ENCODE measurements at places on chromosomes 13 and 19.

DNA sequence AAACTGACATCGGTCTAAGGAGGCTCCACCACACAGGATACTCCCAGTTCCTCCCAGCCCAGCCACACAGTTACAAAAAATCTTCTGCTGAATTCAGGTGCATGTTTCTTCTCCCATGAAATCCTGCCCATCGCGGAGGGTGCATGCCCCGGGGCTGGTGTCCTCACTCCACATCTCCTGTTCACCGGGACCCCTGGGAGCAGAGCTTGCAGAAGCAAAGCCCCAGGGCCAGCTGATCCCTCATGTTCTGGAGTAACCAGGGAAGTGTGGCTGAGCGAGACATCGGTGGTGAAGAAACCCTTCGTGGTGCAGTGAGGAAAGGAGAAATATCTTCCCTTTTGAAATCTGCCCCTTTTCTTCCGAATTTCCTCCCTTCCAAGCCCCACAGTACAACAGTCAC, 904 bp upstream of the SIGLEC9 start:
- no peak for DNase-seq

GRCh38 chr19:45790942-45791341, 1.7 kb downstream of the DMWD start:
- peak; percentile 68 for DNase-seq

DNA sequence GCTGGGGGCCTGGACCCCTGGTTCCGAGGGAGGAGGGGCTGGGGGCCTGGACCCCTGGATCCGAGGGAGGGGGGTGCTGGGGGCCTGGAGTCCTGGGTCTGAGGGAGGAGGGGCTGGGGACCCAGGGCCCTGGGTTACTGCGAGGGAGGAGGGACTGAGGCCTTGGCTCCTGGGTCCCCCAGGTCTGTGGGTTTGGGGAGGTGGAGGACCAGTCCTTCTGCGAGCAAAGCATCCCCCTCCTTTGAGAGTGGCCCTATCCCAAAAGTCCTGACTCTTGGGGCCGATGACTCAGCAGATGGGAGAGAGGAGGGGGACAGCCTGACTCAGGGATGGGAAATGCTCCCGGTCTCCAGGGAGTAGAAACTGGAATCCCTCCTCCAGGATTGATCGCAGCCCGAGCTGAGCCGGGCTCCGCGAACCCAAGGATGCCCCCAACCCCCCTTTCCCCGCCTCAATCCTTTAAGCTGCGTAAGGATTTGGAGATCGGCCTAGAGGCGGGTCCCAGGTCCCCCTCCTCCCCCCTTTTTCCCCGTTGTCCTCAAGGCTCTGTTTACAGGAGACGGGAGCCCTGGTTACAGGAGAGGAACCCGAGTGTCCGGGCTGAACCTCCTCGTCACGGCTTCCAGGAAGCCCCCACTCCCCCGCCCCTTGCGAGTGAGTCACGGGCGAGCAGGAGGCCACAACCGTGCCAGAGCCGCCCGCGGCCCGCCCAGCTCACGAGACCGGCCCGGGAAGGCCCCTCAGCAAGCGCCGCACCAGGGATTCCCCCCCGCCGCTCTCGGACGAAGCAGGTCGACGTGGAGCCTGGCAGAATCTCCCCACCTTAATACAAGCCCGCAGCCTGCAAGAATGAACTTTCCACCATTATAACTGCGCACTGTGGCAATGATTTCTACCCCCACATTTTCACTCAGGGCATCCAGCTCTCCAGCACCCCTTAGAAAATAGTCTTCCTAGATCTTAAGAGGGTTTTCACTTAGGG, 3.0 kb upstream of the ZFP36 start:
- peak; percentile 70 for DNase-seq

DNA sequence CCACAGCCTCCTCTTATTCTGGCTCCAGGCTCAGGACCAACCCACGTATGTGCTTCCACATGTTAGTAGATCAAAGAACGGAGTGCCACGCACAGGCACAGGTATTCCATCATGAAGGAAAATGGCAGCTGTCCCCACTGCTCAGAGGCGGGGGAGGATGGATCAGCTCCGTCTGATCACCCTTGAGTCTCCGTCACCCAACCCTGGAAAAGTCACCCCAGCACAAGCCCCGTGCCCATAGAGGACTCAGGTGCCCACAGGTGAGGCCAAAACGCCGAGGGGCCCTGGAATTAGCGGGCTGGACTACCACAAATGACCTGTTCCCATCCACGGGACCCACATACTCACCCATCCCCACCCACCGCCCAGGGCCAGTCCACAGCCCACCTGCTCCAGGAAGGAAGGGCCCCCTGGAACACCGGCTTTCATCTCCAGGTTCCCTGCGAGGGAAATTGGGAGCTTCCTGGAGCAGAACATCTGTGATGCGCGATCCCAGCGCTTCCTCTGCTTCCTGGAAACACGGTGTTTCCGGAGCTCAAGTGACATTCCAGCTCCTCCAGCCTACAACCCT, 120.5 kb upstream of the SPACA7 start:
- DNase-seq, result no peak

DNA sequence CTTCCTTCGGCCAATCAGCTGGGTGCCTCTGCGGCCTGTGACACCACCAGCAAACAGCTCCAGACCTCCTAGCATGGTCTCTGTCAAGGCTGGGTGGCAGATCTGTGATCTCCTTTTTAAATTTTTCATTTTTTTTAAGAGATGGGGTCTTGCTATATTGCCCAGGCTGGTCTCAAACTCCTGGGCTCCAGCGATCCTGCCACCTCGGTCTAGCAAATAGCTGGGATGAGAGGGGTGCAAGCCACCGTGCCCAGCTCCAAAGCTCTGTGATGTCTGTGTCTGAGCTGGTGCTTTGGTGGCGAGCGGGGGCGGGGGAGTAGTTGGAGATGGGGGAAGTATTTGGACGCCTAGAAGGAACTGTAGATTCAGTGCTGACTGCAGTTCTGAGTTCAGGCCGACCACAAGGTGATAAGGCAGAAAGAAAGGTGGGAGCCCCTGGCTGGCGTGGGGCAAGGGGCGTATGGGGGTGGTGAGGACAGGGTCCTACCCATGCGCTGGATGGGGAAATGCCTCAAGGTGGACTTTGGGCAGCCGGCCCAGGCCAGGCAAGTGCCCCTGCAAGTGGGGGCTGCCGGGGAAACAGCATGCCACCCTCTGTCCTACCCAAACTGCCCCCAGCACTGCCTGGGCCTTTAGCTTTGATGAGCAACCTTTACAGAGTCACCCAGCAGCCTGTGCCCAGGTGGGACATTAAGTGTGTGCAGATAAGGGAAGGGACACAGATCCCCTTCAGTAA, 5.5 kb downstream of the DPP9 start:
- DNase-seq, result no peak

- no peak for DNase-seq
Measured at GRCh38 chr13:39536274-39536673, 66.7 kb downstream of the LHFPL6 start.

DNA sequence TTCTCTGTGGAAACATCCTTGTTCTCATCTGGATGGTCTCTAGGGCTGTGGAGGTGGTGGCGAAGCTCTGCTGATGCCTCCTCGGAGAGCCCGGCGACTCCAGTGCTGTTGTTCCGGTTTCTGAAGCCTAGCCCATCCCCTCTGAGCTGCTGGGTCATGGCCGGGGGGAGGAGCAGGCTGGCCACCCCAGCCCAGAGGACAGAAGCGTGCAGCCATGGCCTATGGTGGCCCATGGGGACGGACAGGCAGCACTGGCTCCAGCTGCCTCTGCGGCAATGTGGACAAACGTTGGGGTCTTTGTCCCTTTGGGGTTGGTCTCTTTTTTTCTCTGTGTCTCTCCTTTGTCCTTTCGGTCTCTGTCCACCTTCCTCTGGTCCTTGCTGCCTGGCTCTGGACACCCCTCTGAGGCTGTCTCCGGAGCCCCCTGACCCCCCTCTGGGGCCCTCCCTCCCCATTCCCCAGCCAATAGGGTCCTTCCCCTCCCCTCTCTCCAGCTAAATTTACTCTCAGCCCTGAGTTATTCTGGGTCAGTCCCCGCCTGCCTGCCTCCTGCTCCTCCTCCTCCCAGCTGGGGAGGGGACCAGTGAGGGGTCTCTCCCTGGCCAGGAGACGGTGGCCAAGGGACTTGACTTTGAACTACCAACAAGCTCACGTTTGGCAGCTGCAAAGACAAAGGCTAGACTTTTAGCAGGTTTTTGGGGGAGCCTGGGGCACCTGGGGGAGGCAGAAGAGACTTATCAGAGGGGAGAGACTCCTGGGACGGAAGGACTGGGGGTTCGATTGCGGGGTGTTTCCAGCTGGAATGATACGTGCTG, at the start of gene HRC:
Gene HRC, minus strand, starts transcription at position 392 of the 815 bp plus-strand sequence. Its CDS starts 159 bp downstream, at position 233.
- no peak for DNase-seq

DNA sequence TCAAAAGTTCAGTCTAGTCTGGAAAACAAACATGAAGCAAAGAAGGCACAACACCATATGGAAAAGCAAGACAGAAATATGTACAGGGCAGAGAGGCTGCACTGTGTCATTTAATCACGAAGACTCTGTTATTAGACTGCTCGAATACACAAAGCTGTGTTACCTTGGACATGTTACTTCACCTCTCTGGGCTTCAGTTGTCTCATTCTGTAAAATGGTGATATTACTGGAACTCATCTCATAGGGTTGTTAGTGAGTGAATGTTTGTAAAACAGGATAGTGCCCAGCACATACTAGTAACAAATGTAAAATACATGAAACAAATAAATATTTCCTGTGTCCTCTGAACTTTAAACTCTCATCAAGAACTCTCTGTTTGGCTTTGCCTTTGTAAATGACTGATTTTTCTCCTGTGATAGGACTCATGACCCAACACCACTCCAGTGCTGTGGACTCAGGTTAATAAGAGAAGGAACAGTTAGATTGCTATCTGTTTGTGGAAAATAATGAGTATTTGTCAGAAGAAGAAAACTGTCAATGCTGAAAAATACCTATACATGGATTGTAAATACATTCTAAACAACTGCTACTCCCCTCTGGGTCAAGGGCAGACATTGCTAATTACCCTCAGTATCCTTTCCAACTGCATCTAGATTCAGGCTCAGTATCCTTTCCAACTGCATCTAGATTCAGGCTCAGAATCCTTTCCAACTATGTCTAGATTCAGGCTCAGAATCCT, 62.3 kb downstream of the ZIC5 start:
- no peak for DNase-seq

- DNase-seq, result peak; percentile 11
Measured at GRCh38 chr13:23707674-23708073, 137.5 kb downstream of the TNFRSF19 start.

- DNase-seq, result no peak
Measured at GRCh38 chr13:109949397-109949796, 163.0 kb upstream of the IRS2 start.

DNA sequence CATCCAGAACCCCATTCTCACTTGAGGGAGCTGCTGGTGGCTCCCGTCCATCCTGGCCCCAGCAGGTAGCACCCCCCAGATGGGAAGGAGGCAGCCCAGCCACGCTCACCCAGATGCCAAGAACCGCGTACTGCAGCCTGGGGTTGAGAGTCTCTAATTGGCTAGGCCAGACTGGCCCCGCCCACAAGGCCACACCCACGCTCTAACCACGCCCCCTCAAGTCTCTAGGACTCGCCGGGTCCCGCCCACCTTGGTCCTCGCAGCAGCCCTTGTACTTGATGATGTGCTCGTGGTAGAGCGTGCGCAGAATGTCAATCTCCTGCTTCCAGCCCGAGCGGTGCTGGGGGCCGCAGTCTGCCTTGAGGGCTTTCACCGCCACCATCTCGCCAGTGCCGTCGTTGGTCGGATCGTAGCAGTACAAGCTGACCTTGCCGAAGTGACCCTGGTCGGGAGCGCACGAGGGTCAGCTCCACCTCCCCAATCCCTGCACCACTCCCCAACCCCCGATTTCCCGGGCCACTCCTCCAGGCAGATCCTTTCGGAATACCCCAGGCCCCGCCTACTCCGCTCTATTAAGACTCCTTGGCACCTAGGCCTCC, 14.5 kb upstream of the ICAM3 start:
- DNase-seq, result no peak

DNA sequence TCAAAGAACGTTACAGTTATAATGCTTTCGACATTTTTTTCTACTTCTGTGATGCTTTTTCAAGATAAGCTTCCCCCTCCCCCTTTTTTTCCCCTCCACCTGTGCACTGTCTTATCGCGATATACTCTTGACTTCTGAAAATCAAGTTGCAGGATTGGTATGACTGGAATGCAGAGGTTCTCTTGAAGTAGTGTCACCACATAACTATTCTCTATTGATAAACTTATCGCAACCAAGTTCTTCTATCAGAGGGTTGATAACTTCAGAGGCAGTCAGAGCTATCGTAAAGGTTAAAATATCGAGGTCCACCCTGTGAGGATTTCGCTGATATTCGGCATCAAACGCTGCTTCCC, 820 bp downstream of the EID2 start:
- DNase-seq, result no peak
